ENCODE measurements at places on chromosomes 2 and 18.

DNA sequence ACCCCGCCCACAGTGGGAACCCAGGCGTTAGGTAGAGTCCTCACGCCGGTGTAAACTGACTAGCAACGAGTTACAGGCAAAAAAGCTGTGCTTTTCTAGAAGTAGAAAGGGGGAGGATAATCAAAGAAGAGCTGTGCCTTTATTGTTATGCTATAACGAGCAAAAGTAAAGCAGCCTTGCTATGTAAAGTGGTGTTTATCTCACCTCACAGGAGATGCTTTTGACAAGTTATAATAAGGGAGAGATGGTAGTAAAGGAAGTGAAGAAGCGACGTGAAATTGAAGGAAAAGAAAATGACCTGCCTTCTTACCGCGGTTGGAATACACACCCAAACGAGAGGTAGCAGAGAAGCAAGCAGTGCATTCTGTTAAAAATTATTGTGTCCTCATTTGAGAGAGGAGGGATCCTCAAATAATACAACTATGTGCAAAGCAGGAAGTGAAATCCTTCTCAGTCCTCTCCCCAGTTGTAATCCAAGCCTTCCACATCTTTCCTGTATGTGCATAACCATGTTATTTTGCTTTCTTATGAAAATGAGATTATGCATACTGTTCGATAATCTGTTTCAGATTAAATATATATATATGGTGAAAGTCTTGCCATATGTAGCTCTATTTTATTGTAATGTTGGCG is 962 bp downstream of the TANK start:
- DNase-seq, result no peak

- no peak for DNase-seq
Measured at GRCh38 chr2:235689427-235689853, 195.6 kb downstream of the AGAP1 start.

- peak; percentile 87 for DNase-seq
Measured at GRCh38 chr18:3526421-3527354, 76.7 kb downstream of the TGIF1 start.

DNA sequence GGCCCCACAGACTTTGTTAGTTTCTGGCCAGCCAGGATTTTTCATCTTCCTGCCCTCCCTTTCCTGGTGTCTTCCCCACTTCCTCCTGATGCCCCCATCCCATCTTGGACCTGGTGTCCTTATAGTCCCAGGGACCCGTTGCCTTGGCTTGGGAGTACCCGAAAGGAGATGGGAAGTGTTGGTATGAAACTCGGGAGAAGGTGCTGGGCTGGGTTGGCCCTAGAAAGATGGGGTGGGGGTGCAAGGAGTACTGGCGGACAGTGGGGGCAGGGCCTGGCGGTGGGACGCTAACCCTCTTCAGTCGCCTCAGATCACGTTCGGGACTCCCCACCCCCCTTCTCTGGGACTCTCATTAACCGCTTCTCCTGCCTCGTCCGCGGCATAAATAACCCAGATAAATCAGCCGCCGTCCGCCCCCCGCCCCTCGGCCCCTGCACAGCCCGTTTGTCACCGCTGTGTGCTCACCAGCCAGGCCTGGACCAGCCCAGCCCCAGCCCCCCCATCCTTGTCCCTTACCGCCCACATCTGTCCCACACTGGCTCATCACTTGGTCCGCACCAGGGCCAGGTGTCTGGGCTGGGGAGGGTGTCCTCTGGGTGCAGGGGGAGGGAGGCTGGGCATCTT is 3.7 kb upstream of the ASIC4 start:
- no peak for DNase-seq

- no peak for DNase-seq
Measured at GRCh38 chr2:24228470-24228869, 53.6 kb downstream of the FAM228A start.

GRCh38 chr2:16537347-16537746 is 128.3 kb downstream of the CYRIA start:
- DNase-seq, result peak; percentile 82

DNA sequence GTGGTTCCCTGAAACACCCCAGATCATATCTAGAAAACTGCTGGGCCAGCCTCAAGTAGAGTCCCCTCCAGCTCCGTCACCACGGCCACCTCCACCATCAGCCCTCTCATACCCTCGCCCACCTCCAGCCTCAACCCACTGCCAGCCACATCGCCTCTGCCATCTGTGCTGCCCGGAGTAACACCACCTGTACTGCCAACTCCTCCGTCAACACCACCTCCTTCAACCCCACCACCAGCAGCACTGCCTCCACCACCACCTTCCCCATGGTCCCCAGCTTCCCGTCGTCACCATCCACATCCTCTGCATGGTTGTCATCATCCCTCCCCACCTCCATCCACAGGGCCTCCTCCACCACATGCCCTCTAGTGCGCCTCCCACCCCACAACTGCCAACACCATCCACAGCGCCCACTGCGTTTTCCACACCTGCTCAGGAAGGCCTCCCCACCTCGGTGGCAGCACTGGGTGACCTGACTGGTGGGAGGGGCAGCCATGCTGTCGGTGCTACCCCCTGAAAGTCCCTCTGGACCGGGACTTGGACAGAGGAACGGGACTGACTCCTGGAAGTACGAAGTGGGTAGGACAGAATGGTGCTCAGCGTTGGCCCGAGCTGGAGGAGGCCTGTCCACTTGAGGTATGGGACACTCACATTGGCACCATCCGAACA is 1.6 kb downstream of the SNED1 start:
- no peak for DNase-seq

- peak; percentile 86 for DNase-seq
Measured at GRCh38 chr18:23541349-23542093, 38.2 kb downstream of the RMC1 start.

DNA sequence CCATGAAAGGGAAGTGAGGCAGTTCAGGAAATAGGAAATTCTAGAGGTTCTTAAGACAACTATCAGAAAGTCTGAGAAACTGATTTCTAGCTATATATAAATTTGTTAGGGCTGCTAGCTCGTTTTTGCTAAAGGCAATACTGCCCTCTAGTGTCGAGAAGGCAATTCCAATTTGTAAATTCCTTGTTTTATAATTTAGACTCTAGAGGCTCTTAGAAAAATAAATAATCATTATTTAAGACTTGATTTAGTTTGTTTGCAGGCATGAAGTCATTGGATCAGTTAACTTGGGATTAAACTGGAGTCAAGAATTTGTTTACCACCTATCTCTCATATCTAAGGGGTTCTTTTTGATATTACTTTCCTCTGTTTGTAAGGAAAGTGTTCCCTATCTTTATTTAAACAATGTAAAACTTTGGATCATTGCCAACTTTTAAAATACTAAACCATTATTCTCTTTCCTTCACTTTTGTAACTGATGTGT is 66.2 kb downstream of the ACVR2A start:
- DNase-seq, result peak; percentile 84

- no peak for DNase-seq
Measured at GRCh38 chr2:63029058-63029457, 21.6 kb upstream of the OTX1 start.

- no peak for DNase-seq
Measured at GRCh38 chr2:174328114-174328960, 6.4 kb upstream of the SP9 start.

- no peak for DNase-seq
Measured at GRCh38 chr2:58853420-58853819, 612.3 kb upstream of the FANCL start.

All from trophoblast cell (in vitro differentiated cells and primary cell).